NCI-H2107 (cell line): ENCODE measurements at places on chromosomes 5 and 9.

DNA sequence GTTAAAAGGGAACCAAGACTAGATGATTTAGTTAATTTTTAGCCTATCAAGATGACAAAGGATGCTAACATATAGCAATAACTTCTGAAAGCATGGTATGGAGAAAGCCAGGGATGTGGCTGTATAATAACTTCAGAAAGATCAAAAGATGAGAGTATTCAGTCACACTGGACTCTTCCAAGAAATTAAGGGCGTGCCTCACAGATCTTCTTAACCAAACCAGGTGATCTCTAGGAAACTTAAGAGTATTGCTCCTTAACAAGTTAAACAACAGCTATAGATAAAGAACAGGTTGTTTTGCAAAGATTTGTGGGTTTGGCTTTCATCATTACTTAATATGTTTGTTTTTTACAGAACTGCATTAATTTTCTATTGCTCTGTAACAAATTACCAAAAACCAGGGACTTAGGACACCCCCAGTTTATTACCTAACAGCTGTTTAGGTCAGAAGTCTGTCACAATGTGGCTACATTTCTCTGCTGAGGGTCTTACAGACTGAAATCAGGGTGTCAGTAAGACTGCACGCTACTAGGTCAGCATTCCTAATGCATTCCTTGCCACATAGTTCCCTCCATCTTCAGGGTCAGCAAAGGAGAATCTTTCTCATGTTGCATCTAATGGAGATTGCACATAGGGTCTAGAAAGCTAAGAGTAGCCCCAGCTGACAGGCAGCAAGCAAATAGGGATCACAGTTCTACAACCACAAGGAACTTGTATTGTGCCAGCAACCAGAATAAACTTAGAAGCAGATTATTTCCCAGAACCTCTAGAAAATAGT lies 113.8 kb downstream of the WDR70 start:
- DNase-seq: no peak

DNA sequence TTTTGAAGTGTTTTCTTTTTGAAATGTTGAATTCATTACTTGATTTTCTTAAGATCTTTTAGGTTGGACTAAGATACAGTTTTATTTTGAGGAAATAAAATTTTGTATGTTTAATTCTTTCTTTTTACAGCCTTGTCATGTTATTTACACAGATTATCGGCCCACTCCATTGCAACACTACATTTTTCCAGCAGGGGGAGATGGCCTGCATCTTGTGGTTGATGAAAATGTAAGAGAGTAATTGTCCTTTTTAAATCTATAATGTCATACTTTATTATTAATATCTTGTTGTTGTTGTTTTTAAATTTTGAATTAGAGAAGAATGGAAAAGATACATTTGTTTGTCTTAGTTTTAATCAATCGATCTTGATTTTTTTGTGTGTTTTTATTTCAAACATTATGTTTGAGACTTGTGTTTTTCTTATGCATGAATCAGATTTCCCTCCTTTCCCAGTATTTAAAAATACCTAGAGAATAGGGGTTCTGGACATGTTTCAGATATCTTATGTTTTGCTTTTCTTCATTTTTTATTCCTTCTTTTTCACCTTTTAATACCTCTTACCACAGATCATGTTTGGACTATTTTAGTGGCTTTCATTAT lies 36.7 kb downstream of the MTREX start:
- no peak for DNase-seq

- DNase-seq: no peak
Observed at GRCh38 chr9:95845751-95846150, 29.7 kb upstream of the ERCC6L2 start.

DNA sequence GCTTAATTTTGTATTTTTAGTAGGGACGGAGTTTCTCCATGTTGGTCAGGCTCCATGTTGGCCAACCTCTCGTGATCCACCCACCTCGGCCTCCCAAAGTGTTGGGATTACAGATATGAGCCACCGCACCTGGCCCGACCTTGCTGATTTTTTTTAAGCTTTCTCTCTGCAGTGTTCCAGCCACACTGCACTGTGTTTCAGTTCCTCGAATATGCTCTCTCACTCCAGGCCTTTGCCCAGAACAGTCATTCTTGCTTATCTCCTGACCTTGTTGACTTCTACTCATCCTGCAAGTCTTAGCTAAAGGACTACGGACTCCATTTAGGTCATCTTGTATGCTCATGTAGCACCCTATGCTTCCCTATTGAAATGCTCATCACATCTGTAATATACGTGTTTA lies 3.3 kb downstream of the SNAPC3 start:
- DNase-seq: no peak
